Cerebellum (tissue), 4 donors: ENCODE measurements at places on chromosomes 4 and X. TPM values are rescaled to one million over a fixed set of nuclear protein-coding genes. Genes with fewer than 3 reads are reported as not detected.

FAM47E gene
- total RNA-seq = 7.3 TPM

KIF4A gene
- total RNA-seq = 5.7 TPM

PRDM8 gene
- 47.9 TPM for total RNA-seq

STPG2 gene
- 3.6 TPM for total RNA-seq
